ENCODE measurements at places on chromosomes 12 and 14.

DNA sequence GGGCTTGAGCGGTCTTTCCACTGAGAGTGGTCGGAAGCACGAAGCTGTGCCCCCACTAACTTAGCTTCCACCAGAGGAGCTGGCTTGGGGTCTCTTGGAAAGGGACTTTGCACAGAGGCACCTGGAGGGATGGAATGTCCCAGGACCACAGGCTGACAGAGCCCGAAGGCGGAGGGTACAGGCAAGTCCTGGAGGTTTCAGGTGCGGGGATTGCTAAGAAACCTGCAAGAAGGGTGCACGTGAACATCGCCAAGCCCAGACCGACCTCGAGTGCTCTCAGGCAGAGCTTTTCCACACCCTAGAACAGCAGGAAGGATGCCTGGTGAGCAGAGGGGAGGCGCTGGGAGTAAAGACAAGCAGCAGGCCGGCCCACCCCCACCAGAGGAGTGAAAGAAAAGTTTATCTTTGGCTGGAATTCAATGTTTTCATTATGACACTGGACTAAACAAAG, 61.6 kb downstream of the SERPINA3 start:
- DNase-seq: no peak
- H3K27ac ChIP-seq: no peak overlapping the region
- H3K27me3 ChIP-seq: peaks cover 35% of the 10 kb centered on the region

DNA sequence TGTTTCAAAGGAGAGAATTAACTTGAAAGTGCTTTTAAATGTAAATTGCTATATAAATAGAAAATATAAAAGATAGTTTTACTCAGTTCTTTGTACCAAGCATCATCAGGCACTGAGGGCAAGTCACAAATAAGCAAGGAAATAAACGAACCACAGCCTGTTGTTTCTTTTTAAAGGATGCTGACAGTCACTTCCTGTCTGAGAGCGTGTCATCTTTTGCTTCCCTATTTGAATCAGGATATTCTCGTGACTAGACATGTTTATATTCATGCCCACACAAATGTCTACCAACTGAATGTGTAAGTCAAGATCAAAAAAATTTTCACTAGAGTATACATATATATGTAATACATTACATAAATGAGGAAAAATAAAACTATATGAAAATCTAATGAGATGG, 31.4 kb upstream of the SLC2A13 start:
- H3K36me3 ChIP-seq: no peaks in the 10 kb centered on the region
- no peak overlapping the region for H3K27ac ChIP-seq
- H3K4me1 ChIP-seq: no peaks in the 10 kb centered on the region

- no peak for DNase-seq
- H3K27me3 ChIP-seq: no peaks in the 10 kb centered on the region
- H3K36me3 ChIP-seq: no peaks in the 10 kb centered on the region
- no peak overlapping the region for H3K4me3 ChIP-seq
- H3K27ac ChIP-seq: no peak overlapping the region
Measured at GRCh38 chr14:56108057-56108456, 10.2 kb upstream of the PELI2 start.

- H3K36me3 ChIP-seq: no peaks in the 10 kb centered on the region
- no peaks in the 10 kb centered on the region for H3K4me1 ChIP-seq
- H3K4me3 ChIP-seq: no peak overlapping the region
- no peak for DNase-seq
Measured at GRCh38 chr12:98737322-98737712, 92.2 kb downstream of the APAF1 start.

GRCh38 chr12:122001466-122002209, 20.0 kb upstream of the BCL7A start:
- H3K4me1 ChIP-seq: no peaks in the 10 kb centered on the region
- no peaks in the 10 kb centered on the region for H3K36me3 ChIP-seq
- H3K27me3 ChIP-seq: no peaks in the 10 kb centered on the region
- DNase-seq: no peak

DNA sequence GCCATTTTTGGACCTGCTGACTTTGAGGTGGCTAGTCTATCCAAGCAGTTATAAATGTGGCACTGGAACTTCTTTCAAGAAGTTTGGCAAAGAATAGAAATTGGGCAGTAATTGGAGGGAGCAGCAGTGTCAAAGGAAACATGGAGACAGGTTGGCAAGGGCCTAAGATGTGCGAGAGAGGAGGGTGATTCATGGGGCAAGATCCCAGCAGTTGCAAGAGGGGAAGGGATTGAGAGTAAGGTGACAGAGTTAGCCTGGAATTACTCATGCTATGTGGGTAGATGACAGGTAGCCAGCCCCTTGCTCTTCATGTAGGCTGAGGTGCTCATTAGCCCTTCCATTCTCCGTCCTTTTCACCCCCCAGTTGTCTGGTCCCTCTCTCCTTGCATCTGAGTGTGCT, 42.2 kb downstream of the FBXL14 start:
- H3K4me3 ChIP-seq: no peak overlapping the region
- H3K4me1 ChIP-seq: no peaks in the 10 kb centered on the region
- no peak overlapping the region for H3K27ac ChIP-seq
- H3K36me3 ChIP-seq: no peaks in the 10 kb centered on the region
- DNase-seq: no peak

- H3K27ac ChIP-seq: peak overlapping the region; percentile 96
- H3K4me1 ChIP-seq: peaks cover 49% of the 10 kb centered on the region
- H3K27me3 ChIP-seq: no peaks in the 10 kb centered on the region
- H3K36me3 ChIP-seq: peaks cover 35% of the 10 kb centered on the region
- peak overlapping the region; percentile 87 for H3K4me3 ChIP-seq
Measured at GRCh38 chr12:16350682-16351081, 3.2 kb downstream of the MGST1 start.

- no peak for DNase-seq
- H3K4me1 ChIP-seq: no peaks in the 10 kb centered on the region
- no peaks in the 10 kb centered on the region for H3K36me3 ChIP-seq
- no peak overlapping the region for H3K4me3 ChIP-seq
- no peak overlapping the region for H3K27ac ChIP-seq
- no peaks in the 10 kb centered on the region for H3K27me3 ChIP-seq
Measured at GRCh38 chr12:26658991-26659390, 174.0 kb downstream of the ITPR2 start.

DNA sequence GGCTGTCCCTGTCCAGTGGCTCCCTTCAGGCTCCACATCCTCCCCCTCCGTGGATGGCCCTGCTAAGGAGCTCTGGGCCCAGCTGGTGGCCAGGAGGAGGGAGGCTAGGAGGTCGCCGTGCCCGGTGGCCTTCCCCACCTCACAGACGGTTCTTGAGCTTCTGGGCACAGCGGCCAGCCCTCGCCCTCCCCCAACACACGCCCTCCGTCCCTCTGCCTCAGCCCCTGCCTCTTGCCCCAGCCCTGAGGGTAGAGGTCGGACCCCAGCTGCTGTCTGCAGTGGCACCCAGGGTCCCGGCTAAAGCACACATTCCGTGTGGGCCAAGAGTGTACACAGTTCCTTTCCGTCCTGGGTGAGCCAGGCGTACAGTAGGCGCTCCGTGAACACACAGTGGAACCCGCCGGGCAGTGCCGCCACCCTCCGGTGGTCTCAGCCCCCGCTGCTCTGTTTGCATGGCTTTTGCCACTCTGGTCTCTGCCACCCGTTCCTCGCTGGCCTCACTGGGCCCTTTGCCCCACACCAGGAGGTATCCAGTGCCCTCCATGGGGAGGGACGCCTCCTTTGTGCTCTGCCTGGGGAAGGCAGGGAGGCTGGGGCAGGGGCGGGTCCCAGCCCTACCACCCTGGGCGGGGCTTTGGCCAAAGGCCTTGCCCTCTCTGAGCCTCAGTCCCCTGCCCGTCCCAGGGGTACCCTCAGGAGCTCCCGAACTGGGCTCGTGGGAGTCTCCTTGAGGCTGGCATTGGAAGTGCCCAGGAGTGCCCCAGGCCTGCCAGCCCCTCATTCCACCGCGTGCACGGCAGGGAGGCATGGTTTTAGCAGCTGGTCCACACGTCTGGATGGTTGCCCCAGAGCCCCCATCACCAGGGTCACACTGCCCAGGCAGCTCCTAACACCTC, 13.0 kb downstream of the TRMT61A start:
- no peaks in the 10 kb centered on the region for H3K27me3 ChIP-seq
- peak overlapping the region; percentile 96 for H3K27ac ChIP-seq
- H3K36me3 ChIP-seq: no peaks in the 10 kb centered on the region
- peaks cover 58% of the 10 kb centered on the region for H3K4me1 ChIP-seq

- H3K4me1 ChIP-seq: no peaks in the 10 kb centered on the region
- no peak overlapping the region for H3K27ac ChIP-seq
- DNase-seq: peak; percentile 45
- no peaks in the 10 kb centered on the region for H3K36me3 ChIP-seq
- no peaks in the 10 kb centered on the region for H3K27me3 ChIP-seq
Measured at GRCh38 chr12:62581288-62582064, 114.8 kb downstream of the MON2 start.

- no peak overlapping the region for H3K27ac ChIP-seq
- peaks cover 4% of the 10 kb centered on the region for H3K4me1 ChIP-seq
- no peaks in the 10 kb centered on the region for H3K27me3 ChIP-seq
- no peak for DNase-seq
- H3K4me3 ChIP-seq: no peak overlapping the region
- peaks cover 6% of the 10 kb centered on the region for H3K36me3 ChIP-seq
Measured at GRCh38 chr12:104651811-104652210, 195.1 kb downstream of the CHST11 start.

DNA sequence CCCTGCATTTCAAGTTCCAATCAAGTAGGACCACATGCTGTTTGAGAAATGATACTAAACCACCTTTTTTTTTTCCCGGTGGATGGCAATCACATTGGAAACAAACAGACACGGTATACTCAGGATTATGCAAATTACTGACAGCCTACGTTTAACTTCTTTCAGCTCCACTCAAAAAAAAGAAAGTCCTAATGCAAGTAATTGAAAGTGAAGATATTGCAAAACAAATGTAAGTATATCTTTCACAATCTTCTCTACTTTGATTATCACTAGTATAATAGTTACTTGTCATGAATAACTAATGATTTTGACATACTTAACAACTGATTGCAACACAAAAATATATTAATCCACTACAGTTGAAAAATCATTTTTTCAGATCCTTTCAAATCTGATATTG, 2.6 kb upstream of the OSBPL8 start:
- no peak overlapping the region for H3K4me3 ChIP-seq
- H3K4me1 ChIP-seq: peaks cover 28% of the 10 kb centered on the region
- H3K27ac ChIP-seq: peak overlapping the region; percentile 37

GRCh38 chr14:58072288-58073071, 79.5 kb downstream of the ARMH4 start:
- DNase-seq: no peak
- H3K4me1 ChIP-seq: no peaks in the 10 kb centered on the region
- H3K36me3 ChIP-seq: no peaks in the 10 kb centered on the region
- peaks cover 12% of the 10 kb centered on the region for H3K27me3 ChIP-seq
- no peak overlapping the region for H3K4me3 ChIP-seq
- H3K27ac ChIP-seq: no peak overlapping the region

DNA sequence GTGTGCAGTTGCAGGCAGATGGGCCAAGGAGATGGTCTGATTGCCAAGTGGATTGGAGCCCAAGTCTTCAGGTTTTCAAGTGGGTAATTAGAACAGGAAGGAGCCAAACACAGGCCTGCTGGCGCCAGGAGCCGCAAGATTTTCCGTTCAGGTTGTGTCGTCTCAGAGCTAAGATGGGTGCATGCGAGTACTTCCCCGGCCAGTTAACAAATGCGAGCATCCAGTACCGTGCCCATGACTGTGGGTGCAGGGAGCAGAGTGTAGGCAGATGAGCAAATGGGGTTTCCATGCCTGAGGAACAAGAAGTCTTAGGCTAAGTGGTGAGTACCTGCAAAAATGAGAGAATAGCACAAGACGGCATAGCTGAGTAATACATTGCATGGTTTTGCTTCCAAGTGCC, 90.5 kb downstream of the CHST11 start:
- H3K36me3 ChIP-seq: no peaks in the 10 kb centered on the region
- no peak for DNase-seq
- peaks cover 7% of the 10 kb centered on the region for H3K4me1 ChIP-seq
- no peaks in the 10 kb centered on the region for H3K27me3 ChIP-seq
- no peak overlapping the region for H3K27ac ChIP-seq
- H3K4me3 ChIP-seq: no peak overlapping the region

DNA sequence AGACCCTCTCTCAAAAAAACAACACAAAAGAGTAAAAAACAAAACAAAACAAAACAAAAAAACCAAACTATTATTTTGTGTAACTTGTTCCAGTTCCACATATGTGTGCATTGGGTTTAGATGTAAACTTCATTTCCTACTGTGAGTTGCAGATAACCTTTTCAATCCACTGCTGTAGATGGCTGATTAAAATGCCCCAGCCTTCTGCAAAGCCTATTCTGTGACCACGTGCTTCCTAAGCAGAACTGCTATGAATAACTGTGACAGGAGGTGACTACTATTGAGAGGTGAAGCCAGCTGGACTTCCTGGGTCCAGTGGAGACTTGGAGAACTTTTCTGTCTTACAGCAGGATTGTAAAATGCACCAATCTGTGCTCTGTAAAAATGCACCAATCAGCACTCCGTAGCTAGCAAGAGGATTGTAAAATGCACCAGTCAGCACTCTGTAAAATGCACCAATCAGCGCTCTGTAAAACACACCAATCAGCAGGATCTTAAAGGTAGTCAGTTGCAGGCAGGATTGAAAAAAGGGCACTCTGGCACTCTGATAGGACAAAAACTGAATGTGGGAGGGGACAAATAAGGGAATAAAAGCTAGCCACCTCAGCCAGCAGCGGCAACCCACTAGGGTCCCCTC, 10.3 kb upstream of the ELK3 start:
- no peak for DNase-seq
- no peaks in the 10 kb centered on the region for H3K36me3 ChIP-seq
- no peak overlapping the region for H3K27ac ChIP-seq
- no peaks in the 10 kb centered on the region for H3K27me3 ChIP-seq
- no peak overlapping the region for H3K4me3 ChIP-seq

DNA sequence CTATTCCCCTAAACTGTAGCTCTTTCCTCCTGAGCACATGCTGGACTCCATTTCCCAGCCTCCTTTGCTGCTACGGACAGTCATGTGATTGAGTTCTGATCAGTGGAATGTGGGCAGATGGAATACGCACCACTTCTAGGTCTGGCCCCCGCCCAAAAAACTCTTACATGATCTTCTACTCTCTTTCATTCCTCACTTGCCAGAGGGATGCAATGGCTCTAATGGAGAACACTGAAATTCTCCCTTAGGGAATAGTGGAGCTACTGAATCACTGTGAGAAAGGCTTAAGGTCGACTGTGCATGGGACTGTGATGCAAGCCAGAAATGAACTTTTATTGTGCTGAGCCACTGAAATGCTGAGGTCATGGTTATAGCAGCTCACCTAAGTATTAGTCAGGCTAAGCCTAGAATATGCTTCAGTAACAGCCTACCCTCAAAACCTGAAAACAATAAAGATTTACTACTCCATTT, 13.0 kb upstream of the TMED2 start:
- no peak for DNase-seq
- no peaks in the 10 kb centered on the region for H3K4me1 ChIP-seq
- no peaks in the 10 kb centered on the region for H3K36me3 ChIP-seq
- H3K27me3 ChIP-seq: no peaks in the 10 kb centered on the region
- H3K27ac ChIP-seq: no peak overlapping the region

- H3K27ac ChIP-seq: no peak overlapping the region
- H3K4me1 ChIP-seq: no peaks in the 10 kb centered on the region
- DNase-seq: no peak
- H3K4me3 ChIP-seq: no peak overlapping the region
Measured at GRCh38 chr14:47730296-47730695, 54.9 kb upstream of the MDGA2 start.

GRCh38 chr14:75793806-75794205, 132.8 kb downstream of the TTLL5 start:
- no peak for DNase-seq
- no peak overlapping the region for H3K4me3 ChIP-seq

All from PC-9 (cell line).